ENCODE measurements at places on chromosomes 12 and 14.

- no peak for DNase-seq
Measured at GRCh38 chr12:11542599-11542998, 106.9 kb upstream of the ETV6 start.

DNA sequence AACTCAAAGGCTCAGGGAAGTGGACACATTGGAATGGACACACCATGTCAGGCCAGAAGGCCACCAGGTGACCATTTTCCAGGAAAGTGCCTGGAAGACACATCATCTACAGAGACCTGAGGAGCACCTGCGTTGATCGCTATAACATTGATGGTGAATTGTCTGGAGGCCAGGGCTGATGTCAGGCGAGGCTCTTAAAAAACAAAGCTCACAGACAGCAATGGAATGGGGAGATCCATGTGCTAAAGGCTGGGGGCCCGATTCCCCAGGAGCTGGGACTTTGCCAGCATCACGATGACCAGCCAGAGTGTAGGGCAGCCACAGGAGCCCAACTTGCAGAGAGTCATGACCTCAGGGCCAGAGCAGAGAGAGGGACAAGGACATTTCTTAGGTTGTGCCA lies 30.3 kb downstream of the DIO3 start:
- no peak for DNase-seq

DNA sequence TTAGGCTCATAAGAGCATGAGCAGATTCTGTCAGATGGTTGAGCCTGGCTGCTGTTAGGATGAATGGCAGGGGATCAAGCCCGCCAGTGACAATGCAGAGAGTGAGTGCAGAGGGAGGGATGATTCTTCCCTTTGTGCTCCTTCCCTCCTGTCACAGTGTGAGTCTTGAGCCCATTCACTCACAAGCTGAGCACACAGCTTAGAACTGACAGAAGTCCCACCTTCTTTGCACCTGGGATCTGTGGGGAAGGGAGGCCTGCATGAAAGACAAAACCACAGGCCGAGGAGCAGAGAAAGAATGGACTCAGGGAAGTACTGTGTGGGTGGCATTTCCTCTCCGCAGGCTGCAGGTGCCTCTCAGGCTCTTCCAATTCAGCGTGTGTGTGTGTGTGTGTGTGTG lies 160.6 kb downstream of the KCNA5 start:
- no peak for DNase-seq

DNA sequence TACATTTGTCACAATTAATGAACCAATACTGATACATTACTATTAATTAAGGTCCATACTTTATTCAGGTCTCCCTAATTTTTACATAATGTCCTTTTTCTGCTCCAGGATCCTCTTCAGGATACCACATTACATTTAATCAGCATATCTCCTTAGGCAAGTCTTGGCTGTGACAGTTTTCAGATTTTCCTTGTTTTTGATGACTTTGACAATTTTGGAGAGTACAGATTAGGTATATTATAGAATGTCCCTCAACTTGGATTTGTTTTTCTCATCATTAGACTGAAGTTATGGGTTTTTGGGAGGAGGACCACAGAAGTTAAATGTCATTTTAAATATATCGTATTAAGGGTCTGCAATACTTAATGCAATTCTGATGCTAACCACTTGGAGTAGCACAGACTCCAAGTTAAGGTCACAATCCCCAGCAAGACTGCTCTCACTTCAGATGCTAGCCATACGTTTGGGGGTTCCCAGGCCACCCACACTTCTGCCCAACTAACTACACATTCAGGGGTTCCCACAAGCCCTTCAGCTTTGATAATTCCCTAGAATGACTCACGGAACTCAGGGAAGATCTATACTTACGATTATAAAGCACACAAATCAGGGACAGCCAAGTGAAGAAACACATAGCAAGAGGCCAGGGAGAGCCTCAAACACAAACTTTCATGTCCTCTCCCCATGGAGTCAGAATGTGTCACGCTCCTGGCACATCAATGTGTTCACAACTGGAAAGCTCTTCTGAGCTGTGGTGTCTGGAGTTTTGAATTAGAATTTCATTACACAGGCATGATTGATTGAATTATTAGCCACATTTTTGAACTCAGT lies 17.0 kb upstream of the NUBPL start:
- no peak for DNase-seq

GRCh38 chr12:126384026-126384564 lies 1318.9 kb downstream of the AACS start:
- DNase-seq = no peak

- no peak for DNase-seq
Measured at GRCh38 chr12:77070800-77071449, 5.6 kb upstream of the E2F7 start.
